Daoy (cell line): ENCODE measurements at places on chromosomes 11 and 22. TPM values are rescaled to one million over a fixed set of nuclear protein-coding genes. Genes with fewer than 3 reads are reported as not detected.

GRCh38 chr11:57648801-57649735, 644 bp downstream of the YPEL4 start:
- peak; percentile 36 for DNase-seq

DNA sequence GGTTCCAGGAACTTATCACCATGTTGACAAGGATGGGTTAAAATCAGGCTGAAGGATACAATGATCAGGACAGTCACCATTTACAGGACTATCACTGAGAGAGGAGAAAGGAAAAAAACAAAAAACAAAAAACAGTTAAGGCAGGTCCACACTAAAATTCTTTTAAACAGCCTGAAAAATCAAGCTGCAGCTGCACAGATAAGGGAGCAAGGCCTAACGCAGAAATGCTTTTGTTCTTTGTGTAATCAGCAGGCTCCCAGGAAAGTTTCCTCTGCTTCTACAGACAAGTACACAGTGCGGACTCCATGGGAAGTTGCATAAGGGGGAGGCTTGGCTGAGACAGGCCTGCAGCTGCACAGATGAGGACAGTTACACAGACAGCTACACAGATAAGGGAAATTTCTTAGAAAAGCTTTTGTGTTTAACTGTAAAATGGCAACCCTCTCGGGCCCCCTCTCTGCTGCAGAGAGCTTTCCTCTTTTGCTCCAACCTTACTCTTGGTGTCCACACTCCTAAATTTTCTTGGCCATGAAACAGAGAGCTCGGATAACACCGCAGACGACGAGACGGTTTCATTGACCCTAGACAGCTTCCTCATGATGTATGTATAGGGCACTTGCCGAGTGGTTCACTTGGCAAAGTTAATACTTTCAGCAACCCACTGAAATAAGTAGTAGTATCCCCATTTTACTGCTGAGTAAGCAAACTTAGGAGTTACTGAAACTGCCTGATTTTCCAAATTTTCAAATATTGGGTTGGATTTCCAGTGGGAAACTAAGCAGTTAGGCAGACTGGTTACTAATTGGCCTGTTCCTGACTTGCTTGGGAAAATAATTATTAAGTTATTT, 45.5 kb downstream of the PIWIL3 start:
- no peak for DNase-seq

DNA sequence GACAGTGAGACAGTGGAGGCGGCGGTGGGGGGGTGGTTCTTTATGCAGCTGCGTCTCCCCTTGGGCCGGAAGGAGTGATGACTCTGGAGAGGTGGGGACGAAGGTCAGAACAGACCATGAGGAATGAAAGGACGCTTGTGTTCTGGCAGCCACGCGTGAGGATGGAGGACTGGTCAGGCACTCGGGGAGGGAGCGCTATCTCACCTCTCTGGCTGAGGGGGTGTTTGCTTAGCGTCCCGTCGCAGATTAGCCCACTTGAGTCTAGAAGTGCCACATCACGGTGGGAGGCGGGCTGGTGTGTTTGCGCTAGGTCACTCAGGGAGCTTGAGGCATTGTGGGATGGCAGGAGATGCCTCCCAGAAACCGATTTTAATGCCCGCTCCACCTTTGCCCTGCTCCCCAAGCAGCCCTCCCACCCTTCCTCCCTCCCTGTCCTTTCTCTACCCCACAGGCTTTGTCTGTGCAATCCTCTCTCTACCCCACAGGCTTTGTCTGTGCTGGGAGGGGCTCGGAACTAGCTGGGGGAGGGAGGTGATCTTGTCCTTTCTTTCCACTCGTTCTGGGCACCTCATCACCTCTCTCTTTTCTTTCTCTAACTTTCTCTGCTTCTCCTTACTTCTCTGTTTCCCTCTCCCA, 97.8 kb downstream of the PKNOX2 start:
- DNase-seq: no peak

DNA sequence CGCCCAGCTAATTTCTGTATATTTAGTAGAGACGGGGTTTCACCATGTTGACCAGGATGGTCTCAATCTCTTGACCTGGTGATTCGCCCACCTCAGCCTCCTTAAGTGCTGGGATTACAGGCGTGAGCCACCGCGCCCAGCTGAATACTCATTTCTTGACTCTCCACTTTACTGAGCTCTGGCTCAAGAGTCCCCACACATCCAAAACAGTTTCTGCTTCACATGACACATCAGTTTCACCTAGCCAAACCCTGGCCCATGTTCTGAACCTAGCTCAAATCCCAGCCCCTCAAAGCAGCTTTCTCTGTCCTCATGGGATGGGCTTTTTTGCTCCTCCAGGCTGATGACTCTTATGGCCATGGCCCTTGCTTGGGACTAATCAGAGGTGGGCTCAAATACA, 9.8 kb downstream of the HYOU1 start:
- DNase-seq: no peak

DNA sequence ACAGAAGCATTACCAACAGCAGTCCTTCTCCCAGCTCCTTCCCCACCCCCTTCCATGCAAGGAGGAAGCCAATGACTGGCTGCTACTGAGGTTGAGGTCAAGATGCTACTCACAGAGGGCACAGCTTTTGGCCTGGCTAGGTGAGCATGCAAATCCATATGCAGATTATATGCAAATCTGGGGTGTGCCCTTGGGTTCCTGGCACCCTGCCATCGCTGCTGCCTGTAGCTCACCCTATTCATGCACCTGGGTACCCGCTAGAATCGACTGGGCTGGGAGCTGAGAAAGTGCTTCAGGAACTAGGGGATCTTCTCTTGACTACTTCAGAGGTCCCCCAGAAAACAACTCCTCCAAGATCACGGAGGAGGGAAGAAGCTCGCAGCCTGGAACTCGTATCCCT, 4.0 kb downstream of the DSCAML1 start:
- DNase-seq: no peak

GRCh38 chr22:35749808-35750207, 32.1 kb downstream of the APOL5 start:
- peak; percentile 78 for DNase-seq

GRCh38 chr11:2663506-2663905, 36.3 kb downstream of the KCNQ1OT1 start:
- no peak for DNase-seq

DNA sequence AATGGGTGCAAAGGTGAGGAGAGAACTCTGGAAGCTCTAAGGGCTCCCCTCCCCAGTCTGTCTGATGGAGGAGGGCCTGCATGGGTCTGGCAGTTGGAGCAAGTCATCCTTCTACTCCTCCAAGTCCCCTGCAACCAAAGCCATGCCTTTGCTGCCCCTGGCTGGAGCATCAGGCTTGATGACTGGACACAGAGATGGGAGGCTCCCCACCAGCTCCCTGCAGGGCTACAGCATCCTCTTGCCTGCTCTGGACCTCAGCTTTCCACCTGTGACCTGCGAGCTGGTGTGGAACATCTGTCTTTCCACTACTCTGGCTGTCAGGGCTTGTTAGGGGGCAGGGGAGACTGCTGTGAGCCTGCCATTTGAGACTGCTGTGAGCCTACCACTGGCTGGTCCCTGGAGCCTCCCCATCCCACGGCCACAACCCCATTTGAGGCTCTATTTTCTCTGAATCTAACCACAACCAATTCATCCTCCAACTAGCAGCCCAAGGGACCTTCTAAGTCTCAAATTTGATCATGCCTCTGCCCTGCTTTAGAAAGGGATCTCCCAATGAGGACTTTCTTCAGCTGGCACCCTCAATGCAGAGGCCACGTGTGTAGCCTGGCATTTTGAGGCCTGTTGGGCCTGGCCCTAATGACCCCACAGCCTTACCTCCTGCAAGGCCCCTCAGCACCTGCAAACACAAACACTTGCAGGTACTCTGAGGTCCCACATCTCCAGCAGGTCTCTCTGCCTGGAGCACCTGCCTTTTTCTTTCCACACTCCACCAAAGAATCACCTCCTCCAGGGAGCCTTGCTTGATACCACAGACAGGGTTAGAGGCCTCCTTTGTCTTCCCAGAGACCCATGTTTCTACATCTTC, 9.9 kb downstream of the P2RY6 start:
- no peak for DNase-seq

DNA sequence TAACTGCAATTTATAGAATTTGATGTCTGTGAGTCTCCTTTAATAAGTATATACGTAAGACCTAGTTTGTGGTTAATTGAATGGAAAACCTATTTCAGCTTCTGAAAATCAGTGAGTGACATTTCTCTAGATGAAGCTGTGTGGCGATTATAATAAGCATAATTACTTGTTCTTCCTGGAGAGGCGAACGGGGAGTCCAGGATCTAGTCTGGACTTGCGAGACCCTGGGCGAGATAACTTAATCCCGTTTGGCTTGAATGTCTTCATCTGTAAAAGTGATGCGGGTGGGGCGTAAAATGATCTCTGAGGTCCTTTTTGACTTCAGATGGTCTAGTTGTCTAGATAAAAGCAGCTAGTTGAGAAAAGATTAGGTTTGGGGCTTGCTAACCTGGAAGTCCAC, 1.1 kb downstream of the PRRG4 start:
- no peak for DNase-seq

GRCh38 chr22:29385748-29386147, 2.6 kb downstream of the AP1B1 start:
- no peak for DNase-seq

DNA sequence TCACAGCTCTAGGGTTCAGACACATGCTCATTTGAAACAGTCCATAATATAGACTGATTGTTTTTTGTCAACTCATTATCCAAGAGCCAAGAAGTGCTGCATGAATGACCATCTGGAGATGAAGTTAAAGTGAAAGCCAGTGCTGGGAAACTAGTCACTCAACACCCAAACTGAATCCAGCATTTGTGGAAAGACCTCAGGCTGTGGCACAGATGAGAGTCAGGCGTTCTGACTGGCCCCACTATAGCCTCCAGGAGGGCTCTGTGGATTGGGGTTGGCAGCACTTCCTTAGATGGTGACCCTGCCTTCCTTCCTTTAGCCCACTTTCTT, 2.1 kb downstream of the FEZ1 start:
- no peak for DNase-seq

DNA sequence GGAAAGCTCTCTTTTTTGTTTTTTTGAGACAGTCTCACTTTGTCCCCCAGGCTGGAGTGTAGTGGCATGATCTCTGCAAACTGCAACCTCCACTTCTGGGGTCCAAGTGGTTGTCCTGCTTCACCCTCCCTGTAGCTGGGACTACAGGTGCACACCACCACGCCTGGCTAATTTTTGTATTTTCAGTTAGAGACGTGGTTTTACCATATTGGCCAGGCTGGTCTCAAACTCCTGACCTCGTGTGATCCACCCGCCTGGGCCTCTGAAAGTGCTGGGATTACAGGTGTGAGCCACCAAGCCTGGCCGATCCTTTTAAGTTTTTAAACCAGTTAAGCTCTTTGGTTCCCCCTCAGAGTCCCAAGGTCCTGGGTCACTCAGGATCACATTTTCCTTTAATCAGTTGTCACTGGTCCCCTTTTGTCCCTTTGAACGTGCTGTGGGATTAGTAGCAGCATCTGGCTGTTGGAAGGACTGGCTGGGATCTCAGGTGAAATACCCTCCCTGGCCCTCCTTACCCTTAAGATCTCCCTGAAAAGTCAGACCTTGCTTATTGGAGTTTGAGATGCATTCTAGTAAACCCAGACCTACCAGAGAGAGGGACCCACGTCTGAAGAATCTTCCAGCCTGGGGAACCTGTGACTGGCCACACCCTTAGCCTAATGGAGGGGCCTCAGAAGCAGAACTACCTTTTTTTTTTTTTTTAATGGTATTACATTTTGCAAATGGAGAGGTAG, 8.1 kb downstream of the MALAT1 start:
- DNase-seq: peak; percentile 84

The CDC42BPG gene
- 0.06 and 0.15 TPM in 2 replicates for total RNA-seq

The PRG3 gene
- total RNA-seq: not detected in 2 replicates

The TPCN2 gene
- 3.3 TPM in 2 replicates for total RNA-seq

The KDELR3 gene
- 17.5 and 18.5 TPM in 2 replicates for total RNA-seq

The CSNK2A3 gene
- total RNA-seq: 1.3 and 2.4 TPM in 2 replicates

The C2CD3 gene
- 7.7 and 21.9 TPM in 2 replicates for total RNA-seq
